Hematopoietic multipotent progenitor cell treated with erythropoietin and hydrocortisone succinate and interleukin-3 and kit ligand, for 8 days (in vitro differentiated cells): ENCODE measurements at places on chromosomes 13 and 19.

GRCh38 chr19:3963458-3964255, 7.2 kb downstream of the DAPK3 start:
- no peak for DNase-seq

DNA sequence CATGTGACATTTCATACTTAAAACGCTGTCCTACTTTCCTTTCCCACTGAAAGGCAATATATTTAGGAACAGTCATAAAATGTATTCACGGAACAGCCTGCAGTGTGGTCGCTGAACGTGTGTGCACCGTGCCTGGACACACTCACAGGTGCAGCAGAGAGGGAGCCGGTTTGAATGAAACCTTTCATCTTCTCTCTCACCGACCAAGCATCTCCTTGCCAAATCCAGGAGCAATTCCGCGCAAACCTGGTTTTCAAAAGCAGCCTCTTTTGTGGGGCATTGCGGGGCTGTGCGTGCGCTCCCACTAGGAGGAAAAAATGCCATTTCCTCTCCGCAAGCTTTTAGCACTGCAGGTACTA, 1.0 kb downstream of the DCLK1 start:
- no peak for DNase-seq

- no peak for DNase-seq
Measured at GRCh38 chr13:109715902-109716301, 70.5 kb downstream of the IRS2 start.

DNA sequence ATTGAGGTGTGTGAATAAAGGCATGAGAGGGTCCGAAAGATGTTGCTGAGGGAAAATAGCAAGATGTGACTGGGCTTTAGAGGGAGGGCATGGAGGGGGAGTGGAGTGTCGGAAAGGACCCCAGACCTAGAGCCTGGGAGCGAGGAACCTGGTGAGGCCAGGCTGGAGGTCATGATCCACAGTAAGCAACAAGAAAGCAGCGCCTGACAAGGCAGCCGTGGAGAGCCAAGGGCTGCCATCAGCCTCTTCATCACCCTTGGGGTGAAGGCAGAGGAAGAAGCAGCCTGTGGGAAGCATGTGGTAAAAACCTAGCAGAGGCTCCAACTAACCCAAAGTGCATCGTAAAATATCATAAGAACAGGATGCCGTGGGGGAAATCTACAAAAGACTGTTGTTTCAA, 162.8 kb upstream of the SOX1 start:
- DNase-seq = no peak

DNA sequence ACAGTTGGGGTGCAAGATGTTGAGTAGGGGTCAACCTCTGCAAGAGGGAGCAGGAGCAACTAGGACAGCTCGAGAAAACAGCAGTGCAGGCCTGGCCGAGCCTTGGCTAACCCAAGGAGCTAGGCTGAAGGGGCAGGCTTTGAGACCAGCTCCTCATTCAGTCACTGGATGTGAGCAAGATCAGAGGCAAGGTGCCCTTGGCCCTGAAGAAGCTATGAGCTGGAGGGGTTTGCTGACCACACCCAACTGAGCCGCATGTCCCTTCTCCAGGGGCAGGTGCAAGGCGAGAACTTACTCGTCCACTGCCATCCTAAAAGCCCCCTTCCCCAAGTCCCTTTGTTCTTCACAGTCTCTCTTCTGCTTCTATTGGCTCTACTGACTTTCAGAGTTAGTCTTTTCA, 126.1 kb upstream of the UBL3 start:
- DNase-seq = no peak

DNA sequence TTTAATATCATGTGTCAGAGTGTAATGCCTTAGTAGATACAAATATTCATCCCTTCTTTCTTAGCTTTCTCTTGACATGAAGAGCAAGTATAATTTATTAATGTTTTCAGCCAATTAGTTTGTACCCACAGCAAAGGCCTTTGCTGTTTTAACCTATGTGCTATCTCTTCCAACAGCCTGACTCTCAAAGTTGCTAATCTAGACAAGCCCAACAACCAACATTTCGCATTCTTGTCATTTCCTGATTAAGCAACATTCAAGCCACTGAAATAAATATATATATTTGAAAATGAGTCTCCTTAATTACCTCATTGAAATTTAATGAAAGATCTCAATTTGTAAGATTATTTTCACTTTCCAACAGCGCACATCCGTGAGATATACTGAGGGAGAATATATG, 18.5 kb downstream of the EPSTI1 start:
- DNase-seq = peak; percentile 55

- no peak for DNase-seq
Measured at GRCh38 chr13:40275155-40275554, 391.3 kb downstream of the FOXO1 start.

GRCh38 chr13:37615276-37615675, 16.7 kb upstream of the POSTN start:
- DNase-seq = no peak
